ENCODE measurements at places on chromosomes 6 and 20.

DNA sequence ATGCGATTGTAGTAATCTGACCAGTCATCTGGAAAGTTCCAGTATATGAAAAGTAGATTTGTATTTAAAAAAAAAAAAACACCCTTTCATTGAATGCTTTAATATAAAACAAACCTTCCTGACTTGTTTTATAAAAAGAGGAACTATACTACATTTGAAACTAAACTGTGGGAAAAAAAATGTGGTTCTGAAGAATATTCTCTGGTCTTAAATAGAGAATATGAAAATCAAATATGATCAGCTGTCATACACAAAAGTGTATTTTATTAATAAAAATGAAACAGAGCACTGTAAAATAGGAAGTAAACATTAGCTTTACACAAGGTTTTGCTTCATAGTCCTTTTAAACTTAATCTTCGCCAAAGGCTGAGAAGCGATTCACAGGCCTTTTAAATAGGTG, 25.3 kb upstream of the CD83 start:
- no peak for DNase-seq

DNA sequence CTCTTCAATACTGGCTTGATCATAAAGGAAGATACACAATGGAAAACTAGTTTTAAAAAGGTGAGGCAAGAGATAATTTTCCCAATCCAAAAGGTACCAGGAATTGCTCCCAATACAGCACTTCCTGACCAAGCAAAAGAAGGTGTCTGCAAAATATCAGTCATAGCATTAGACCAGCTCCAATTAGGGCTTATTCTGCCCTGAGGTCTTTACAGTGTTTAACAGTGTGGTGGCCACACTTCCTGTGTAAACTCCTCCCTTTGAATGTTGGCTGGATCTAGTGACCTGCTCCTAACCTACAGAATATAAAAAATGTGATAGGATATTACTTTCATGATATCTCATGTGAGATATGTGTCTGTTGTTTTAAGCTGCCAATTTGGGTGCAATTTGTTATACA, 57.1 kb upstream of the BTN3A2 start:
- DNase-seq, result no peak

DNA sequence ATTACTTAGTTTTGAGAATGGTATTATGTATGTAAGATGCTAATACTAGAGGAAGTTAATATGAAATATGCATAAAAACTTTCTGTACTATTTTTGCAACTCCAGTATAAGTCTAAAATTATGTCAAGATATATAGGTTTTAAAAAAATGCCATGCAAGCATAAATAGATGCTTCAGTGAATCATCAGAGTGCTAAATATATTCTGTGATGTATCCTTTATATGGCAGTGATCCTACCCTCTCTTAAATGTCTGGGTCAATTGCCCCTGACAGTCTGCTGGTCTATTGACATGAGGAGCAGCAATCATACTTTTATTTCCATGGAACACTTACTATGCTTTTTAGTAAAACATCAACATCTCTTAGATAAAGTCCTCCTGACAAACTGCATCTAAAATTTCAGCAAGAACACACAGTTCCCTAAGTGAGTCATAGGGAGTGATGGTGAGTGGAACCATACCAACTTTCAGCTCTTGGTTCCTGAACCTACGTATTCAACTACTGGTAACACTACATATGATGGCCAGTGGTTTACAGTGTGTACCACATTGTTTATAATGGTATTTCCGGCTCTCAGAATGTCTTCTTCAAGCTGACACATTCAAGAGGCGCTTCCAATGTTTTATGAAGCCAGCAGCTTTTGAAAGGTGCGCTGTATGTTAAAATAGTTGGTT, 928.7 kb upstream of the GJE1 start:
- no peak for DNase-seq

GRCh38 chr20:47273591-47274235, 82.8 kb downstream of the ZMYND8 start:
- DNase-seq, result no peak

GRCh38 chr6:31135710-31136109, 3.2 kb downstream of the PSORS1C2 start:
- DNase-seq, result no peak

DNA sequence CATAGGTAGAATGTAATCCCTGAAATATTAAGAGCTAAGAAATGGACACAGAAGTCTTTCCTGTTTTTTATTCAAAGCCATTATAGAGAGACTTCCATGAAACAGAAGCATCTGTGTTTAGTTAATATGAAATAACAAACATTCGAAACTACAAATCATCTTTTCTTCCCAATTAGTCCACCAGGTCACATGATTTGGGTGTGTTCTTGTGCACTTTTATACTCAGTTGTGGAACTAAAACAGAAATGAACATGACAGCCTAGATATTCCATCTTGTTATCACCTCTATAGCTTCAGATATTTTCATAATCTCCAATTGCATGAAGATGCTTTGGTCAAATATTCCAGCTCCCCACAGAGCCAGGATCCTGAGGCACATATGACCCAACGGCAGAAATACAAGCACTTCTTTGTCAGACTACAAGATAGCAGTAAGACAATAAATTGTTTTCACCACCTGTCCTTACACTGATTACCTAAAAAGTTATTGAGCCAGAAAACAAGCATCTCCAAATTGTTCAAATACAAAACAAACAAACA, 116.8 kb upstream of the BEND6 start:
- no peak for DNase-seq

- DNase-seq, result no peak
These were observed 60.9 kb downstream of the EPHA7 start for GRCh38 chr6:93358435-93358834.

DNA sequence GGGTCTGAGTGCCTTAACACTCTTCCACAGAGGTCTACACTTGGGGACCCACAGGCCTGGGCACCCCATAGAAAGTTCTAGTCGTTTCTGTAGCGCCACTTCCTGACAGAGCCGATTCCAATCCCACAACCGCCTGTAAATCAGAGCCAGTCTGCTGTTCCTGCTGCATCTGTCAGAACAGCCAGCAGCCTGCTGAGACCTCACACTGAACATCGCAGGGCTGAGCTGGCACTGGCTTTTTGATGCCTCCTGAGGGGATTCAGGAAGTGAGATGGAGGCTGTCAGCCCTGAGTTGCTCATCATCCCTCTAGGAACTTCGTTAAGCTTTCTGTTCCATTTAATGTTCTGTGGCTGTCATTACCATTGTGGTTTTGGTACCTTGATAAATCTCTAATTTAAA, 48.9 kb downstream of the DCBLD1 start:
- DNase-seq, result no peak

- DNase-seq, result no peak
These were observed 17.8 kb downstream of the TMEM30A start for GRCh38 chr6:75266716-75267291.

DNA sequence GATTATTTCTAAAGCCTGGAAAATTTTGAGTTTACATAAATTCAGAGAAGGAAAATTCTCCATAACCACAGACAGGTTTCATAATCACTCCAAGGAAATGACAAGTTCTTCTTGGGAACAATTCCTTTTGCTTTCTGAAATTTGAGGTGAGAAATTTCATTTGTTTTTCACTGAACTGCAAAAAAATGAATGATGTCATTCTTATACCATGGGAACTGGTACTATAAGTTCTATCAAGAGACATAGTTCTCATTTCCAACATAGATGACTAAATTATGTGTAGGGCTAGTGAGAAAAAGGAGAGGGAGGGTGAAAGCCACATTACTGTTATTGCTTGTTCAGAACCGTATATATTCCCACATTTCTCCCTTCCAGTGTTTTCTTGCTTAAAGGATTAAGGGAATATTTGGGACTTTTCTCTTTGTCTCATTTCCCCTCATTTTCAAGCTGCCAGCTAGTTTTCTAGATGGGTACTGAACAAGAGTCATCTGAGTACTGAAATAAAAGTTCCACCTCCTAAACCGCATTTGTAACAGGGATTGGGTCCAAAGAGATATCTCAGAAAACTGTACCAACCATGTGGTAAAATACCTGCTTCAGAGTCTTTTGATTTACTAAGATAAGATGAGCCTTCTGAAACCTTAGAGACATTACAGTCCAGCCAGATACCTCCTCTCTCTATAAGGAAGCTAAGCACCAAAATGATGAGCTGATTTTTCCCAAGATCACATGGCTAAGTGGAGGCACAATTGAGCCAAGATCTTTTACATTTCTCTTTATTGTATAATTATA, 144.3 kb upstream of the PRDM1 start:
- no peak for DNase-seq

GRCh38 chr6:21885532-21886114, 292.1 kb downstream of the SOX4 start:
- no peak for DNase-seq

- DNase-seq, result no peak
These were observed 95.5 kb downstream of the GJA10 start for GRCh38 chr6:89989742-89990141.

- DNase-seq, result no peak
These were observed 3.5 kb upstream of the PRIM2 start for GRCh38 chr6:57313711-57314471.

DNA sequence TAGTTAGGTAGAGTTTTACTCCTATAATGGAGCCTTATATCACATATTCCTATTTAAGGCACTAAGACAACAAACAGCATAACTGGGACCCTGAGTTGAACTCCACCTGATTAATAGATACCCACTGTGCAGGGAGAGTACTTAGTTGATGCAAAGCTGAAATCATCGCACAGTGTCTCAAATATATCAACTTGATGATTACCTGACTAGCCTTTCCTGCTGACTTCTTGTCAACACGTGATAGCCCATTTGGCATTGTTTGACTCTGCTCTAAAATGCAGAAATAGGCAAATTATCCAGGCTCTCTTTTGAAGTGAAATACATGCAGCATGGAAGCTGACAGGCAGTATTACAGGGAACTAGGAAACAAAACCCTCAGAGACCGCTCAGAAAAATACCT, 154.6 kb upstream of the HDAC2 start:
- no peak for DNase-seq

DNA sequence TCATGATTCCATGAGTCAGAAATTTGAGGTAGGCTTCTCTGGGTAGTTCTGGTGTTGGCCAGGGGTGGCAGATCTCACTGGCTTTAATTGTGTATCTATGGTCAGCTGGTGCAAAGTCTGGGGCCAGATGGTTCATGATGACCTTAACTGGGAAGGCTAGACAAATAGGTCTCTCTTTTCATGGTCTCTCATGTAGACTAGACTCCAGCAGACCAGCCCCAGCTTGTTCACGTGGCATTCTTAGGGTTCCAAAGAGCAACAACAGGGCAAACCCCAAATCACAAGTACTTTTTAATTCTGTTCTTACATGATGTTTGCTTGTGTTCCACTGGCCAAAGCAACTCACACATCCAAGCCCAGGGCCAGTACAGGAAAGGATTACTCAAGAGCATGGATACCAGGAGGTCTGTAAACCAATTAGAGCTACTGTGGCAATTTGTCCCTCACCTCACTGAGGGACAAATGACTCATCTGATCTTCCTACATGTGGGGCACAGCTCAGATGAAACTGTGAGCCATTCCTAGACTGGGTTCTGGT, 79.5 kb upstream of the PBOV1 start:
- DNase-seq, result no peak

DNA sequence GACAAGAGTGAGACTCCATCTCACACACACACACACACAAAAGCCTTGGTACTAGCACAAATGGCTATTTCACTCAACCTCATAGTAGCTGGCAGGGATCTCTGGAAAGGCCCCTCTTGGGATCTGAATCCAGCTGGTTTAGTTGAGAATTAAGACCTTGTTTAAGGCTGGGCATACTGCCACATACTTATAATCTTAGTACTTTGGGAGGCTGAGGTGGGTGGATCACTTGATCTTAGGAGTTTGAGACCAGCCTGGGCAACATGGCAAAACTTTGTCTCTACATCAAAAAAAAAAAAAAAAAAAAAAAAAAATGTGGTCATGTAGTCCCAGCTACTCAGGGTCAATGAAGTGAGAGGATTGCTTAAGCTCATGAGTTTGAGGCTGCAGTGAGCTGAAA, 628.3 kb downstream of the MMUT start:
- no peak for DNase-seq
